Esophagus squamous epithelium (tissue), 5 donors: ENCODE measurements at places on chromosomes 5 and 9.

DNA sequence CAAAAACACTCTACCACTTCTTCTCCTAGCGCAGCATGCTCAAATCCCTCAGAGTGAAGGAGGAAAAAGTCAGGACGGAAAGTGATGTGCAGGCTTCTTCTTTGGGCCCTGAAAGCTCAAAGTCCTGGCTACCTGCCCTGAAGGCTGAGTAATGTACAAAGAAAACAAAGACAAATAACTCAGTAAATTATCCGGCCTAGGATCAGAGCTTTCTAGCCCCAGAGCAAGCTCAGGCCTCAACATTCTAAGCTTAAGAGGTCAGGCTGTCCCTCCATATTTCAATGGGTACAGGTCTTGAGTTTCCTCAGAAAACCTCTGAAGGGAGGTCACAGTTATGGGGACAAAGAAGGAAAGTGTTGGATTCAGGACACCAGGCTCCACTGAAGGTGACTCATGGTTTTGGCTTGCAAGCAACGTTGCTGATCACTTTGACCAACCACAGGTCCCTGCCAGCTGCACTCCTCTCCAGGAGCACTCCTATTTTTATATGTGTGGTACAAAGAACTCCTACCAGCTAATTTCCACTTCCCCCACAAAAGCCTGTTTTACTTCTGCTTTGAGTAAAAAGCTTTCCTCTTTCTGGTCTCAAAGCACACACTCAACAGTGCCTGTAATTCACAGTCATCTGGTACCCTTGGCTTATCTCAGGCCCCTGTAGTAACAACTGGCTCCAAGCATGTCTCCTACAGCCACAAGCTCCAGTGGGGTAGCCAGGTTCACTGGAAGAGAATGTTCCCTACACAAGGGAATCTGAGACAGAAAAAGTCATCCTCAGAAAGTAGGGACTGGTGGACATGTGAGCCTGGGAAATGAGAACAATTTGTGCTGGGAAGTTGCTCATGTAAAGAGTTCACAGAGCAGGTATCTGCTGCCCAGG, 115.7 kb downstream of the UGCG start:
- no peak for DNase-seq

DNA sequence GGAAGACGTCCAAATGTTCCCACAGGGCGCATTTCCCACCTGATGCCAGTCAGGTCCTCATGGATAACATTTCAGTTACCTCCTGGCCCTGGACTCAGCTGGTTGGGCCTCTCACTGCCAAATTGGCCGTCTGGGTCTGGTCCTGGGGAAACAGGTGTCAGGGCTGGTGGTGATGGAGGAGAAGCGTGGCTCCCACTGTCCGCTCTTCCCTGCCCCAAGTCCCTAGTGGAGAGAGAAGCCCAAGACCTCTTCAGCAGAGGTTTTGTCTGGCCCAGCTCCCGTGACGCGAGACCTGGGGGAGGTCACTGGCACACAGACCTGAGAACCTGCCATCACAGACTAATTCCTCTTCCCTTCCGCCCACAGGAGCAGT, 27.8 kb upstream of the PRDM12 start:
- no peak for DNase-seq

- DNase-seq: no peak
Observed at GRCh38 chr9:35741740-35742139, 7.3 kb downstream of the GBA2 start.

- no peak for DNase-seq
Observed at GRCh38 chr9:96050048-96050860, 174.8 kb downstream of the ERCC6L2 start.

DNA sequence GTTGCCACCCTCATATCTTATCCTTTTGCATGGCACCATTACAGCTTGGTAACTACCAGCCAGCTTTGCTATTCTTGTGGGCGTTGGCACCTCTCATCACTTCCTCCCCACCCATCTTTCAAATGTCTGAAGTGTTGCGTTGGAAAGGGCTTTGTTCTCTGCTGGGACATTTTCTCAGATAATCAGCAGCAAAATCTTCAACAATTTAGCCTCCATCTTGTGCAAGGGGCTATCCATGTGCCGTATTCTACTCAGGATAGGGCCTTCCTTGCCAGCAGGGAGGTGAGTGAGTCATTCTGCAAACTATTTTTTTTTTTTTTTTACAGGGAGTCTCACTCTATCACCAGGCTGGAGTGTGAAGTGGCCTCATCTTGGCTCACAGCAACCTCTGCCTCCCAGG, 62.1 kb upstream of the NUDT12 start:
- DNase-seq: no peak
